ENCODE measurements at places on chromosomes 5 and 9.

DNA sequence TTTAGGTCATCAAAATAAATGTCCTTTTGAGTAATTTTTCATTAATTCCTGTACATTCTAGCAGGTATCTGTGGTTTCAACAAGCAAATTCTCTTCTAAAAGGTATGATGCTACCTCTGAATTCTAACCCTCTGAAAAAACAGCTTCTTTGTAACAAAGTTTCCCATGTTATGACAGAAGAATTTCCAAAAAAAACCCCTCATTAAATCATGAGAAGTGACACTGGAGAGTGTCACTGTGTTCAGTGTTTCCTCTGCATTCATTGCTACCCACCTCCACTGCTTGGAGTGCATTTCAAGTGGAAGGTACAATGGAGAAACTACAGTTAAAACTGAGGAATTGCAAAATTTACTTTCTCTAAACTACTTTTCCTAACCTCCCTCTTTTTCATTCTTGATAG, 10.1 kb downstream of the CDKN2A start:
- no peak for DNase-seq

DNA sequence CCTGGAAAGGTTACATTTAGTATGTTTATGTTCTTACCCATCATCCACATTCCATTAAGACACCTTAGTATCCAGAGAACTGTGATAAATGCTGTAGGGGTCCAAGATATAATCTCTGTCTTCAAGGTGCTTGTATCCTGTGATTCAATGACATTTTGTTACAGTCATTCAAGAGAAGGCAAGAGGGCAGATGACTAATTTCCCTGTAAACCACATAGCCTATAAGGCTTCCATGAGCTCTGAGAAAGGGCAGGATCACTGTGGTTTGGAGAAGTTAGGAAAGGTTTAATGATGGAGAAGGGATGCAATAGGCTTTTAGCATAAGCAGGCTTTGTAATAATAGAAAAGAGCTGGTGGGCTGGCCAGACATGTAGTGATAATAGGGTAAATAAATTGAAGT, 40.0 kb downstream of the PAPPA start:
- no peak for DNase-seq

DNA sequence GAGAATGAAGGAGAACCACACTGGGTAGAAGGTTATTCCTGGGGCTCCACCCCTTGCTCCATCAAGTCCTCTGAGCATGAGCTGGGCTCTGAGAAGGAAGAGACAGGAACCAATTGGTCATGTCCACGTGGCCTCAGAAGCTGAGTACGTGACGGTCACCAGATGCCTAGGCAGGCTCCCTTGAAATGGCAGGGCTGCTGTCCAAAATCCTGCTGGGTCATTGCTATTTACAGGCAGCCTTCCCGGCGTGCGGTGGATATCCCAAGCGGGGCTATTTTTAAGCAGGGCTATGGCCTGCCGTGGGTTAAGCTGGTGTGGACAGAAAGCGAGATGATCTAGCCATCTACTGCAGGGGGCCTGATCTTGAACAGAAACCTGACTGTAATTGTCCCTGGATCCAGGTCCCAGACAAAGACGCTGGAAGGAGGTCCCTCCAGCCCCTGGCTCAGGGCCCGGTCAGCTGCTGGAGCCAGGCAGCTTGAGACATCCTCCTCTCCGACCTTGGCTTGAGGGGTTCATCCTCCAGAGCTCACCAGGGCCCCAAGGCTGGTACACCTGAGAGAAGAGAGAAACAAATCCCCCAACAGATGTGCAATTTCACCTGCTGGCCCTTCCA, 550 bp upstream of the CKMT2 start:
- DNase-seq, result no peak

DNA sequence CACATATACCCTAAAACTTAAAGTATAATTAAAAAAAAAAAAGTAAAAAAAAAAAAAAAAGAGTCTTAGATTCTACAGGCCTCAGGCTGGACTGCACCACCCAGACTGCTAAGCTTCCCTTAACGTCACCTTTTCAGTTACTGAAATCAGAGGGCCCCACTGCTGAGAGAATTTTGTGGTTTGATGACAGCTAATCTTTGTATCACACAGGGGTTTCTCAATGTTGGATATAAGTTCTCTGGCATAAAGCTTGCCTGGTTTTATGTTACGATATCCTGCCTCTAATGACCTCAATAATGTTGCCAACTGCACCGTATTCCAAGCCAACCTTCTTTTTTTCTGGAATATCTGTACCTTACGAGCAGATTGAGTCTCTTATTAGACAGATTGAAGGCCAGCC, 43.1 kb upstream of the C6 start:
- DNase-seq, result no peak

- no peak for DNase-seq
Measured at GRCh38 chr5:88172847-88173758, 95.5 kb downstream of the TMEM161B start.

- DNase-seq, result no peak
Measured at GRCh38 chr5:17190799-17191391, 26.5 kb upstream of the BASP1 start.

- DNase-seq, result no peak
Measured at GRCh38 chr5:159697530-159697929, 218.8 kb upstream of the ADRA1B start.

DNA sequence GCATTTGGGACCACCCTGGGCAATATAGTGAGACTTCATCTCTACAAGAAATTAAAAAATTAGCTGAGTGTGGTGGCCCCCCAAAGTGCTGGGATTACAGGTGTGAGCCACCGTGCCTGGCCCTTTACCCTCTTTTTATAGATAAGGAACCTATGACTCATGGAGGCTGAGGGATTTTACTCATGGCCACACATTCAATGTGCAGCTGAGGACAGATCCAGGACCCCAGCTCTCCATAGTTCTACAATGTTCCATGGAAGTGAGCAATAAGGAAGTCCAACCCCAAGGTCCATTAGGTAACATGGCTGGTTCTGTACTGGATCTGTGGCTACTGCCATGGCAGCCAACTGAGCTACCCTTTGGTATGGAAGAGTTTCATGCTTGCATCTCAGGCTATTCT, 25.3 kb upstream of the PDZD2 start:
- DNase-seq, result no peak

GRCh38 chr5:134943547-134943946, 24.2 kb upstream of the CATSPER3 start:
- DNase-seq, result no peak

GRCh38 chr9:72648324-72649126, 127.1 kb downstream of the TMC1 start:
- no peak for DNase-seq

- DNase-seq, result no peak
Measured at GRCh38 chr5:116482394-116482793, 92.2 kb downstream of the SEMA6A start.

DNA sequence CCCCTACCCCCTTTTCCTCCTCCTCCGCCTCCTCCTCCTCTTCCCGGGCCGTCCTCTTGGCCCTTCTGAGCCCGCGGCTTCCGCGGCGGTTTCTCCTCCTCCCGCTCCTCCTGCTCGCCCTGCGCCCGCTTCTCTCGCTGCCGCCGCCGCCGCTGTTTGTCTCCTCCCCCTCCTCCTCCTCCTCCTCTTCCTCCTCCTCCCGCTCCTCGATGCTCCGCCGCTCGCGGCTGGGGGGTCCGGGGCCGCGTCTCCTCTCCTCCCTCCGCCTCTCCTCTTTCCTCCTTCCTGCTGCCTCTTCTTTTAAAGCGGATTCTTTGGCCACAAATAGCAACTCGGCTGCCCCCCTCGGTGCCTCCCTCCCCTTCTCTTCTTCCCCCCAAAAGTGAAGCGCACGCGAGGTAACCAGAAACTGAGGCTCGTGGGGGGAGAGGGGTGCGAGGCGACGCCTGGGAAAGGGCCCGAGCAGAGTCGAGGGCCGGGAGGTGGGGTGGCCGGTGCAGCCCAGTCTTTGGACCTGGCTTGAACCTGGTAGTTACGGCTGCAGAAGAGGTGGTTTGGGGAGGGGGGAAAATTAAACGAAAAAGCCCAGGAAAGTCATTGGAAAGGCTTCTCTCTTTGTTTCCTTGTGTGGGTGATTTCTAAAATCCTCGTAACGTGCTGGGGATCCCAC, 1058.5 kb upstream of the DMAC1 start:
- DNase-seq, result no peak

GRCh38 chr5:107319901-107320300, 350.8 kb downstream of the EFNA5 start:
- no peak for DNase-seq

DNA sequence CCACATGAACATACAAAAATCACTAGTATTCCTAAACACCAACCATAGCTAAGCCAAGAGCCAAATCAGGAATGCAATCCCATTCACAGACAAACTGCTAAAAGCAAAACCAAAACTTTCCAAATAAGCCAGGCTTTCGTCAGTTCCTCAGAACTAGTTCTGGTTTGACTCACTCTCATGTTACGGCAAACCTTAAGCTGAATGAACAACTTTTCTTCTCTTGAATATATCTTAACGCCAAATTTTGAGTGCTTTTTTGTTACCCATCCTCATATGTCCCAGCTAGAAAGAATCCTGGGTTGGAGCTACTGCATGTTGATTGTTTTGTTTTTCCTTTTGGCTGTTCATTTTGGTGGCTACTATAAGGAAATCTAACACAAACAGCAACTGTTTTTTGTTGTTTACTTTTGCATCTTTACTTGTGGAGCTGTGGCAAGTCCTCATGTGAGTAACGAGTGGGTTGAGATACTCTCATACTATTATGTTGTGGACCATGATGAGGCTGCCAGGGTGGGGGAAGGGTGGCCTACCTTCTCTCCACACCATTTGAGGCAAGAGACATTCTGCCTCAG, at the start of gene PDCD1LG2:
Gene PDCD1LG2, plus strand, starts transcription at position 172 of the 572 bp plus-strand sequence. CDS start 12,016 bp downstream, outside the sequence.
- peak; percentile 46 for DNase-seq

GRCh38 chr5:29518176-29518575, 1675.3 kb upstream of the CDH6 start:
- DNase-seq, result no peak

DNA sequence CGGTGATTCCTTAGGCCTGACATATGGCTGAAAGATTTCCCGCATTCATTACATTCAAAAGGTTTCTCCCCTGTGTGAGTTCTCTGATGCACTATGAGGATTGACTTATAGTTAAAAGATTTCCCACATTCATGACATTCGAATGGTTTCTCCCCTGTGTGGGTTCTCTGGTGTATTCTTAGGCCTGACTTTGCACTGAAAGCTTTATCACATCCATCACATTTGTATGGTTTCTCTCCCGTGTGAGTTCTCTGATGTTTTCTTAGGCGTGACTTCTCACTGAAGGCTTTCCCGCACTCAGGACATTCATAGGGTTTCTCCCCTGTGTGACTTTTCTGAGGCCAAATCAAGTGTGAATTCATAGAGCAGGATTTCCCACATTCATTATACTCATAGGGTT, 35.8 kb downstream of the ZNF782 start:
- no peak for DNase-seq

DNA sequence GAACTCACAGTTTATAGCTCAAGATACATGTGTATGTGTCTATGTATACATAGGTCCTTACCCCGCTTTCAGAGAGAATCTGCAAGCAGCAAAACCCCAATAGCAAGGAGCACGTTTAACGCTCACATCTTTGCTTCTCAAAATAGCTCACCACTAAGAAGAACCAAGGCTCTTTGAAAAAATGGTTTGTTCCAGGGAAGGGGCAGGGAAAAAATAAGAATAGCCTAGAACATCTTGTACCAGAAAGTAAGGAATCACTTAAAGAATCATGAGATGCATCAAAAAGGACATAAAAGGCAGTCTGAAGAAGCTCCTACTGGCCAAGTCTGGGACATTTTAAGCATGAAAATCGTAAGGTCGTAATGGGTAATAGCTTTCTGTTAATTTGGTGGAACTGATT, 196.4 kb downstream of the FSTL4 start:
- DNase-seq, result no peak

GRCh38 chr5:179346875-179347274, 1.6 kb upstream of the ADAMTS2 start:
- no peak for DNase-seq

DNA sequence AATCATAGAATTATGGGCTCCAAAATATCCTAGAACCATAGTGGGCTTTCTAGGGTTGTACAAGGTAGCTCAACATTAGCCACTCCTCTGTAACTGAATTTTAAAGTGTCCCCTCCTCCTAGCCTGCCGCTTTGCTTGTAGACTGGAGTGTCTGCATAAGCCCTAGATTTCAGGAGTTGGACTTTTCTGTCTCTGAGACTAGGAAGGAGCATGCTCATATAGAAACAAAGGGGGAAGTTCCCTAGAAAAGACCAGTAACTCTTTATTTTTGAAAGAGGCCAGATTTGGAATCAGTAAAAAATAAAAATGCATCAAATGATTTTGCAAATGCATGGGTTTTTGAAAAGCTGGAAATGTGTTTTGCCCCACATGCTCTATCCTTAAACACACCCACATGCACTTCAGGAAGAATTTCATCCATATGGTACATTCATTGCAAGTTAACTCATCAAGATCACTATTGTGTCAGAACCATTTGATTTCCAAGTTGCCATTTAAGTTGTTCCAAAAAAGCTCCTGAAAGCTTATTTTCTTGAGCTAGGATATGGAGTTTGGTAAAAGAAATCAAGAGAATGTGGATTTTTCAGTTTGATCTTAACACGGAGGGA, 121.0 kb upstream of the NR3C1 start:
- no peak for DNase-seq

- DNase-seq, result no peak
Measured at GRCh38 chr5:136106351-136107031, 26.2 kb upstream of the SMAD5 start.

GRCh38 chr5:82362636-82363035, 84.5 kb upstream of the RPS23 start:
- DNase-seq, result no peak

- DNase-seq, result no peak
Measured at GRCh38 chr5:27124590-27124989, 86.2 kb upstream of the CDH9 start.

- DNase-seq, result no peak
Measured at GRCh38 chr9:113247640-113248039, 26.3 kb downstream of the SLC31A1 start.

- DNase-seq, result no peak
Measured at GRCh38 chr5:95134326-95134725, 150.6 kb downstream of the MCTP1 start.

DNA sequence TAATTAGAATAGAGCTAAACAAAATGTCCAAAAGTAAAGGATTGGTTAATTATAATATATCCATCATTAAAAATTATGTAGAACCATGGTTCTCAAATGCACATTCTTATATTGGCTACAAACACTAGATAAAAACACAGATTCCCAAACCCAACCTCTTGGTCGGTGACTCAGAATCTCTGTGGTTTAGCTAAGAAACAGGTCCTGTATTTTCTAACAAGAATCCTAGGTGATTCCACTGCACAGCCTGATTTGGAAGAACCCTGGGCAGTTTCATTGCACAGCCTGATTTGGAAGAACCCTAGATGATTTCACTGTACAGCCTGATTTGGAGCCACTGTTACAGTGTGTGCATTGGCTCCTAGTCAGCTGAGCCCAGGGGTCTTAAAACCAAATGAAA, 67.9 kb downstream of the KIAA1958 start:
- DNase-seq, result no peak

All from stimulated activated CD4-positive, alpha-beta T cell treated with anti-CD3 and anti-CD28 coated beads, Interleukin-12 subunit alpha, Interleukin-12 subunit beta, amount 100 ng/mL, for 48 hours (primary cell).